ENCODE measurements at places on chromosomes 4 and X.

DNA sequence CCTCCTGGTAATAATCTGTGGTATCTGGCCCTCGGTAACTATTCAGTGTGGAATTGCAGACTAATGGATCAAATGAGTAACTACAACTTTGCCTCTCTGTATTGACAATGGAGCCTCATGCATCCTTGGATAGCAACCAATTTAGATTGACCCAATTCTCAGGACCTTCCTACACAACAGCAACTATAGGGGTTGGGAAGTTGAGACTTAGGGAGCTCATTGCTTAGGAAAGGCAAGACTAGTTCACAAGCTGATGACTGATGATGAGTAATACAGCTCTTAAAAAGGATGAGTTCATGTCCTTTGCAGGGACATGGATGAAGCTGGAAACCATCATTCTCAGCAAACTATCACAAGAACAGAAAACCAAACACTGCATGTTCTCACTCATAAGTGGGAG lies 47.5 kb upstream of the KLHL13 start:
- no peak for DNase-seq

- no peak for DNase-seq
Observed at GRCh38 chrX:128622296-128622695, 570.1 kb upstream of the ACTRT1 start.

DNA sequence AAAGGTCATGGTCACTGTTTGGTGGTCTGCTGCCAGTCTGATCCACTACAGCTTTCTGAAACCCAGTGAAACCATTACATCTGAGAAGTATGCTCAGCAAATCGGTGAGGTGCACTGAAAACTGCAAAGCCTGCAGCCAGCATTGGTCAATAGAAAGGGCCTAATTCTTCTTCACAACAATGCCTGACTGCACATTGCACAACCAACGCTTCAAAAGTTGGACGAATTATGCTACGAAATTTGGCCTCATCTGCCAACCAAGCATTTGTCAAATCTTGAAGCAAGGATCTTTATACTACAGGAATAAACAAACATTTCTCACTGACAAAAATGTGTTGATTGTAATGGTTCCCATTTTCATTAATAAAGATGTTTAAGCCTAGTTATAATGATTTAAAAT lies 90.4 kb downstream of the EIF4E start:
- no peak for DNase-seq

DNA sequence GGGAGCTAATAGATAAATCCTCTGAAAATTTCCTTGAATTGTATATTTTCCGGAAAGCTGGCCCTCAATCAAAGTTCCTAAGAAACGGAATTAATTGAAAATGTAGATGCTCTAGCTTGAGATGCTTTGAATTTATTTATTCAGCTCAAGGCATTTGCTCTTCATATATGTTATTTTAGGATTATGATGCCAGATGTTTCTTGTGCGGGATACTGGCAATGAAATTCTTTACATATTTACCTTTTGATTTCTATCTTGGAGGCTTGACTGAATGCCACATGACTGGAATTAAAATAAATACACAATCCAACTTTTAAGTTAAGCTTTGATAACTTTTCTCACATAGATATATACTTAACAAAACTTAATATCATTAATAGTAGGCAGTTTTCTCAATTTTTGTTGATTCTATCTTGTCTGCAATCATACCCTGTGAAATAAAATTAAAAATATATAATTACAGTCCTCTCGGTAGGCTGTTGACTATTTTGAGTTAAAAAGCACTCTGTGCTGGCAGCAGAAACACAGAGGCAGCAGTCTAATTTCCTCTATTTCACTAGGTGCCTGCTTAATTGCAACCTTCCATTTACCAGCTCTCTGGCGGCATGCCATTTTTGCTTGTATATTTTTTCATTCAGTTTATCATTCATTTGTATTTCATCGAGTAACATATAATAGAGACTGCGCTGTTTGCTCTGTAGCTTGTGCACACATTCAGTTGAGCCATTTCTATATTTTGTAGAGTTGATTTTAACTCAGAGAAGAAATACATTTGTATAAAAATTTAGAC lies 991.5 kb downstream of the ADGRL3 start:
- no peak for DNase-seq

GRCh38 chr4:8905773-8906667 lies 34.4 kb upstream of the HMX1 start:
- no peak for DNase-seq

GRCh38 chrX:17913801-17914200 lies 52.7 kb upstream of the RAI2 start:
- no peak for DNase-seq

DNA sequence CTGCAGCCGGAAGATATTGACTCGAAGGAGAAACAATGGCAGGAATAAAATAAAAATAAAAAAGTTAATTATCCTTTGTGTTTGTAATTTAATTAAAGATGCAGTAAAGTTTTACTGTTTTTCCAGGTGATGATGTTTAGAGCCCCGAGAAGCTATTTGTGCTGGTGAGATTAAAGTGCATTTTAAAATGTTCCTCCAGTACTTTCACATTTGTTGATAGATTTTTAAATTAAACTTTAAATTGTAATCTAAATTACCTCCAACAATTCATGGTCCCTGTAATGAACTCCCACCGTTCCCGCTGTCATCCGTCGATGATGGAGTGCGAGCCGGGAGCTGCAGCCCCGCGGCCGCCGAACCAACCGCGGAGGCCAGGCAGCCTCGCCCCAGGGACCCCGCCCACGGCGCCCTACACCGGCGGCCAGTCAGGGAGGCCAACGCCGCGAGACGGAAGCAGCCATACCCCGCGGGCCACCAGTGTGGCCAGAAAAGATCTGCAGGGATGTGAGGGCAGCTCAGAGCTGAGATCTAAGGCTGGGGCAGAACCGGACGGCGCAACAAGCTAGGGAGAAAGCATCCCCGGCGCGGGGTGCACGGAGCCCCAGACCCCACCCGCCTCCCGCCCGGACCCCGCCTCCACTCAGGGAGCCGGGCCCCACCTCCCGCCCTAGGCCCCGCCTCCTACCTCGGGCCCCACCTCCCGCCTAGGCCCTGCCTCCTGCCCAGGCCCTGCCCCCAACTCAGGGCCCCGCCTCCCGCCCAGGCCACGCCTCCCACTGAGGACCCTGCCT lies 104.0 kb downstream of the FAM53A start:
- peak; percentile 89 for DNase-seq

GRCh38 chrX:78658845-78659744 lies at the start of gene RTL3:
Gene RTL3, minus strand, starts transcription at chrX:78659328. Its CDS starts 908 bp downstream, at chrX:78658420.
- DNase-seq, result no peak

DNA sequence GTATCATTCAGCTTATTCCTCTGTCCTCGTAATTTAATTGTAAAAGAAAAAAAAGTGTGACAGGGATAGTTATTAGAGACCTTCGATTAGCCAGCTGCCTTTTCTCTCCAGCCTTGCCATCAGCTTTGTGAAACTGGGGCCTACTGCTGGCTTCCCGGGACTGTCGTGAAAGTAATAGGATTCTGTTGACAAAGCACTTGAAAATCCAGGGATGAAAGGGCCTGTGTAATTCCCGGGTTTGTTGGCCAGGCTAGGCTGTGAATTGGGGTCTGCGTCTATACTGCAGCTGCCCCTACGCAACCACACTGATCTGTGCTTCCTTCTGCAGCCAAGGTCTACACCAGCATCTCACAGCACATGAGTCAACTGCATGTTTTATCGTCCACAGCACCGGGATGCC lies 120.4 kb upstream of the SCML1 start:
- DNase-seq, result no peak

GRCh38 chrX:7133050-7133440 lies 14.5 kb upstream of the STS start:
- no peak for DNase-seq

GRCh38 chrX:43702079-43702524 lies 46.0 kb downstream of the MAOA start:
- no peak for DNase-seq

GRCh38 chr4:95114521-95114920 lies 356.8 kb downstream of the BMPR1B start:
- no peak for DNase-seq

- no peak for DNase-seq
Observed at GRCh38 chr4:111639876-111640275, 505.4 kb upstream of the FAM241A start.

GRCh38 chr4:53855581-53856250 lies 208.7 kb downstream of the CHIC2 start:
- DNase-seq, result no peak

- DNase-seq, result no peak
Observed at GRCh38 chr4:181949704-181950312, 293.4 kb upstream of the TENM3 start.

DNA sequence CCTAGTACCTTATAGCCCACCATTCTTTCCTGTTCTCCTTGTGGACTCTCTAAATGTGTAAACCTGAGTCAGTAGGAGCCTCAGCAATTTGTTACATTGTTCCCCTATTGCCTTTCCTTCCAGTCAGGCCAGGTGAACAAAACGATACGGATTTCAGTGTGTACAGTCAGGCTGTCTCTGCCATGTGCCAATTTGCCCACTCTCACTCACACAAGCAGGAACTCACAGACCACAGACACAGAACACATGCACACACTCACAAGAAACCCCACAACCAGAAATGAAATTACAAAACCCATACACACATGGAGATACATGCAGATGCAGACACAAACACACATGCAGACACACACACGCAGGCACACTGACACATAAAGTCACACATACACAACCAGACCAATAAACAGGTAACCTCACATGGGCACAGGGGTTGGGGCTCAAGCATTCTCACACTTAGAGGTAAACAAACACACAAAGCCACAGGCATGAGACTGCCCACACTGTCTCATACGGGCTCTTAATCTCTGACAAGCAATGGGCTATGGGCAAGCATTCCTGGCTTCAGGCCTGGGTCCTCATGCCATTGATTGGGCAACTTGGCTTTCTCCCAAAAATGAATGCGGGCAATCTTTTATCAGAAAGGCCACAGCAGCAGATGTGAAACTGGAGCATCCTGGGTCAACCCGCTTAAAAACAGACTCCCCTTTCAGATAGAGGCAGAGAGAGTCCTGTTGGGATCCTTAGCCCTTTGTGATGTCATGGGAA lies 68.7 kb downstream of the NBDY start:
- no peak for DNase-seq

GRCh38 chr4:24044610-24045589 lies 155.1 kb upstream of the PPARGC1A start:
- DNase-seq, result no peak

Data from activated CD4-positive, alpha-beta T cell treated with anti-CD3 and anti-CD28 coated beads for 1 hour (primary cell).